ENCODE measurements at places on chromosomes 16 and 17.

GRCh38 chr16:10870137-10870776, 6.7 kb upstream of the CIITA start:
- DNase-seq: no peak

DNA sequence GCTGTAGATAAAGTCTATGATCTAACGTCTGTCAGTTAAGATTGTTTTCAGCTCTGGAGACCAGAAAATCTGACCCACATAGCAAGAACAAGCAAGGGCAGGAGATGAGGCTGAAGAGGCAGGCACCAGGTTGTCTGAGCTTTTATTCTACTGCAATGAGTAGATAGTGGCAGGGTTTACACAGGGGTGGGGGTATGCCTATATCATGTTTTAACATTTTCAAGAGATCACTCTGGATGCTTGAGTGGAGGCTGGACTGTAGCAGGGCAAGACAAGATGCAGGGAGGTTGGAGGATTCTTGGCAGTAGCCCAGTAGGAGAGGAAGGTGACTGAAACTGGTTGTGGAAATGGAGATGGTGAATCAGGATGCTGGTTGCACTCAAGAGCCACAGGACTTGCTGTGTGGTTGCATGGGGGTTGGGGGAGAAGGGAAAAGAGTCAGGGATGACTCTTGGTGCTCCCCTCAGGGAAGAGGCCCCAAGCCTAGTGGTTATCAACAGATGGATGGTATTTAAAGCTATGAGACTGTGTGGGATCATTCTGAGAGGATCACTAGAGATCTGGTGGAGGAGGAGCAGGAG, 143.1 kb upstream of the KCNJ18 start:
- no peak for DNase-seq

DNA sequence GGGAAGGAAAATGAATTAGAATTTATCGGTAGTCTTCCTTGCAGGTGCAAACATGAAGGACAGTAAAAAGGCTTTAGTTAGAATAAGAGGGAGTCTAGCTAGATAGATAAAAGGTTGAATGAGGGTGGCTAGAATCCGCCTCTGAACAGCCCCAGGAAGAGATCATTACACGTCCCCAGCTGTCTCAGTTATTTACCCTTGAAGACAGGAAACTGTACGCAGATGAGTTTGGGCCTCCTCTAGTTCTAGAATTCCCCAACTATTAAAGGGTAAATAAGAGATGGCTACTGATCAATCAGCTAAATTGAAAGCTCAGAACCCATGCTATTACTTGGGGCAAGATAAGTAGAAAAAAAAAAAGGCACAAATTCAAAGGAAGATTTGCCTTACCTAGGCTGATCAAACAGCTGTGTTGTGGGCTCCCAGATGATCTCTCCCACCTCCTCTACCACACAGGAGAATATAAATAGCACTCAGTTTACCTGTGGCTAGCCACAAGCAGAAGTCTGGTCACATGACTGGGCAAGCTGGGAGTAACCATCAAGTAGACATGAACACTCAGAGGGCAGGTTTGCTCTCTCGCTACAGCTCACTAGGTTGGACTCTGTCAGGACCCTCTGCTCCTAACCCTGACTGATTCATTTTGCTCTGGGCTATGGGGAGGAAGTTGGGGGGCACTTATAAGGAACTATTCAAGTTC, 17.0 kb downstream of the FAM117A start:
- DNase-seq: no peak

DNA sequence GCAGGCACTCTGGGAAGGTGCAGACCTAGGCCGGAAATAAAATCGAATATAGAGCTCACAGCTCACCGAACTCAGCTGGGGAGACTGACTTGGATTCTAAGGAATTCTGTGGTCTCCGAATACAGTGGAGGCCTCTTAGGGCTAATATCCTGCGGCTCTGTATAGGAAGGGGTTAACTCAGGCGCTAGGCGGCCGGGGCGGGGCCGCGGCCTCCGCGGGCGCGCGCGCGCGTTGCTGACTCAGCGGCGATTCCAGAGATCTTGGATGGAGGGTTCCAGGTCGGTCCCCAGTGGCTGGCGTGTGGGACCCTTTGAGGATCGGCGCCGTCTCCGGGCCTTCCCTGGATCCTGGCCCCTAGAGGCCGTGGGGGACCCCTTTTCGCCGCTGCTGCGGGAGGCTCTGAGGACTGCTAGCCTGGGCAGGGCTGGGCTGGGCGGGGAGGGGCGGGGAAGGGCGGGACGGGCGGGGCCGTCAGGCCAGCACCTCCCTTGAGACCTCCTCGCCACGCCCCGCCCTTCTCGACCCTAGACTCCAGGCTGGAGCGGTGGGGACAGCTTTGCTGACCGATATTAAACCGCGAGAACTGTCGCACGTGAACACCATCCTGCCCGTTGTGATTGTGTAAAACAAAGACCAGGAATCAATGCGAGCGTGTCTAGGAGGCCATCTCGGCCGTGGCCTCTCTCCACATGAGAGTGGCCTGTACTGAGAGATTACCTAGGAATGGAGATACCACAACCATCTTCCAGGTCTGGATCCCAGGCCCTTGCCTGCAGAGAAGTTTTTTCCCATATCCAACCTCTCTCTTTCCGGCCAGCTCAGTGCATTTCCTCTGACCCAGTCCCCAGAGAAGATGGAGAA, 1.4 kb upstream of the PLEKHH3 start:
- peak; percentile 83 for DNase-seq

GRCh38 chr17:83081684-83082201, 2.3 kb downstream of the METRNL start:
- DNase-seq: peak; percentile 76

DNA sequence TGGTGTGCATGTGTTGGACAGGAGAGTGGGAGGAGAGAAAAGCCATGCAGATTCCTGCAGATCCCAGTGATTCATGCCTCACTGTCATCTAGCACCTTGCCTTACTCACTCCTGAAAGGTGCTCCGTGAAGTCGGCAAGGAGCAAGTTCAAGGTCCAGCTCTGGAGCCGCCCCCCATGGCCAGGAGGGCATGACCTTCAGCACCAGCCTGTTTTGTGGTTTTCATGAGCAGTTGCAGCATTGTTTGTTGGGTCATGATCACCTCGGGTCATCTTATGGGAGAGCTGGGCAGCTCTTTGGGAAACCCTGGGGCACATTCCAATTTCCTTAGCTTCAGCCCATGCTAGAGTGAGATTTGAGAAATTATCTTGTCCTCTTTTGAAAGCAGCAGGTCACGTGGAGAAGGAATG, 137.5 kb upstream of the IRX3 start:
- no peak for DNase-seq

DNA sequence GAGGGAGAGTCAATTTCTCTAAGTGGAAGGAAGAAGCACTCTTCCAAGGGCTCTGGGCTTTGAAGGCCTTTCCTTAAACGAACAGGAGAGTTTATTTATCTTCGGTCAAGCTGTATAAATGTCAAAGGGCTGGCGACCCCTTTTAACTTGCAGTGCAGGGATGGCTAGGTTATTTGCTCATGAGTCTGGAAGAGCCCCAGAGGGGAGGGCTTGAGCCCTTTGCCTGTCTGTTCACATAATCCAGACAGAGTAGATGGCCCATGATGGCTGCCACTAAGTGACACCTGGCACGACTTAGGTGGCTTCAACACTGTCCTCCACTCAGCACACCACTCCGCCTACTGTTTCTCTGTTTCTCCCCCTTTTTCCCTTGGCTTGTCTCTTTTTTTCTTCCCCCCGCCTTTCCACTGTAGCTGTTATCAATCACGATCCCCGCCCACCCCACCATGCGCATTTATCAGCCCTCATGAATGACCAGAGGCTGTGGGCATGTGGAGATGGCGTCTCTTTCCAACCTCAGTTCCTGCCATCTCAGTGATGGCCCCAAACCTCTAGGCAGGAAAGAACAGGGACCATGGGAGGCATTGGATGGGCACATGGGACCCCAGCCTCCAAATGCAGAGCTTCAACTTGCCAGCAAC, 408.7 kb upstream of the TNRC6C start:
- DNase-seq: no peak

- DNase-seq: no peak
Measured at GRCh38 chr16:76222087-76222486, 55.1 kb upstream of the CNTNAP4 start.

- peak; percentile 25 for DNase-seq
Measured at GRCh38 chr16:50198802-50199403, 45.8 kb downstream of the TENT4B start.

DNA sequence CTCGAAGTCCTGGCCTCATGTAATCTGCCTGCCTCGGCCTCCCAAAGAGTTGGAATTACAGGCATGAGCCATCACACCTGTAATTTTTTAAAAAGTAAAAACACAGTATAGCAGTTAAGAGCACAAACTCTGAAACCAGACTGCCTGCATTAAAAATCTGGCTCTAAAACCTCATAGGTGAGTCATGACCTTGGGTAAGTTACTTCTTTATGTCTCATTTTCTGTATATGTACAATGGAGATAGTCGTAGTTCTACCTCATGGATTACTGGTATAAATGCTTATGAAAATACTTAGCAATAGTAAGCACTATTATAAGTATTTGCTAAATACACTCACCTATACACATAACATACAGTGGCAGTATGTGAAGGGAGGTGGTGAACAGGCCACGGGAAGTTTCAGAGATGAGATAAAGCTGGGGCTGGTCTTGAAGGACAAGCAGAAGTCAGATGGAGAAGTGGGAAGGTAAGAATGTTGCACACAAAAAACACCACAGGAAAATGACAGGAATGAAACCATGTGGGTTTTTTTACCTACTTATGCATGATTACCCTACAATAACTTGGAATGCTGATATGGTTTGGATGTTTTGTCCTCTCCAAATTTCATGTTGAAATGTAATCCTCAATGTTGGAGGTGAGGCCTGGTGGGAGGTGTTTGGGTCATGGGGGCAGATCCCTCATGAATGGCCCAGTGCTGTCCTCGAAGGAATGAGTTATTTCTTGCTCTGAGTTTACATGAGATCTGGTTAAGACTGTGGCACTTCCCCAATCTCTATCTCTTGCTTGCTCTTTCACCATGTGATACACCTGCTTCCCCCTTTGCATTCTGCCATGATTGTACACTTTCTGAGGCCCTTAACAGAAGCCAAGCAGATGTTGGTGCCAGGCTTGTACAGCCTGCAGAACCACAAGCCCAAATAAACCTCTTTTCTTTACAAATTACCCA, 33.9 kb downstream of the ZNF652 start:
- DNase-seq: no peak

DNA sequence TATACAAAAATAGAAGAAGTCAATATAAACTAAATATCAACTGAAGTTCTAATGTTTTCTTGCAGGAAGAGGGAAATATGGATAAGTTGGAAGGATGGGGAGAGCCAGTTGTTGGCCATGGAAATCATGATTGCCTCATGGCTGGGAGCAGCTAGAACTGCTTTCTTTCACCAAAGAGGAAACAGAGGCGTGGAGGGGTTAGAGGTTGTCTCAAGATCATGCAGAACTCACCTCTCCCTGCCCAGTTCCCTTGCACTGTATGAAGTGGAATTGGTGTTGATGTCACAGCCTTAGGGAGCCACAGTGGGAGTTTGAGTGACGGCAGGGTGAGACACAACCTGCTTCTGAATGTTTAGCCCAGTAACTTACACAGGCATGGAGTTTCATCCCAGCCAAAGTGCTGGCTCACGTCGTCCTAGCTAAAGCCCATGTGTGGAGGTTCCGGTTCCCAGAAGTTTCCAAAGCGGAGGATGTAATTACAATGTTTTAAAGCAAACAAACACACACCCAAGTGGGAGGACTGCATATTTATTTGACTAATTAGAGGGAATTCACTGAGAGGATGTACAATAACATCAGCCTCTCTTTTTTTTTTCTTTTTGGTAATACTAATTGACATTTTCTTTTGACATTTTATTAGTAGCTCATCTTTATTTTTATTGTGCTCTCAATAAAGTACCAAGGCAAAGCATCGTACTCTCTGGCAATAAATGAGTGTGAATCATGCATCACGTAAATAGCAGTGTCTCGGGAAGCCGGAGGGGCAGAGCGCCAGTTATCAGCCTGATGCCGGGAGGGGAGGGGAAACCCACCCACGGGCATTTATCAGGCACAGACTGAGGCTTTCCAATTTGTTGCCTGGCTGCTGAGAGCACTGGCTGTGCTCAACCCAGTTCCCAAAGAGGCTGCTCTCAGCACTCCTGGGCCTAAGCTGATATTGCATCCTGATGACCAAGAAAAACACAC, 118.7 kb upstream of the CDH5 start:
- no peak for DNase-seq

DNA sequence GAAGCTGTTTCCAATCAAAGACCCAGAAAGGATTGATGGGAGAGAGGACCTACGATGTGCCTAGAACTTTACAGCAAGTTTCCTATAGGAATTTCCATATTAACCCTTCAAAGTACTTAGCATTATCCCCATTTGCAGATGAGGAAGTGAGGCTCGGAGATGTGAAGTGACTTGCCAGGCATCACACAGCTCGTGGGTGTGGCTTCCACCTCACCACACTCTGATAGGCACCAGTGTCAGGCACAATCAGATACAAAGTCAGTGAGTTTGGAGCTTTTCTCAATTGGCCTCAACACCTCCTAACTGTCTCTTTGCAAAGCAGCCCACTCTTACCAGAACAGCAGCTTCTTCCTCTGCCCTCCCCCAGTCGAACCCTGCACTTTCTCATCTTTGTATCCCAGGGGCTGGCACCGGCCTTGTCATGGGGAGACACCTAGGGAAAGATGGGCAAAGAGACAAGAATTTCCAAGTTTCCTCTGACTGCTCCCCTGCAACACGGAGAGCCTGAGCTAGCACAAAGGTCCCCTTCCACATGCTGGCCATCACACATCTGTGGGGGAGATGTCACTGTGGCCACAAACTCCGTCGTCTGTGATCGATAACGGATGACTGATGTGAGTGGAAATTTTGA, 37.4 kb upstream of the CCL1 start:
- DNase-seq: peak; percentile 44

DNA sequence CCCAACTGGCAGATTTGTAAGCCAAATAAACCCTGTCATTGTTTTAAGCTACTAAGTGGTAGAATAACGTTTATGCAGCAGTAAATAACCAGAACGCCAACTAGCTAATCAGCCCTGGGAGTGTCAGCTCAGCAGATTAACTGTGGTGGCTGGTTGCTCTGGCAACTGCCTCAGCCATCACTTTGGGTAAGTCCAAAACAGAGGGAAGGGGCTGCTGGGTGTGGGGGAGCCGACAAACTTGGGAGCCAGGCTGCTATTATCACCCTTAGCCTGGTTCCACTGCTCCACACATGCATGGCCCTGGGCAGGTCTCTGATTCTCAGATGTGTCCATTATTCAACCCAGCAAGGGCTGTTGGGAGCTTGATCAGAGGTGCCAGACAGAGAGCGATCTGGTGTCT, 22.2 kb upstream of the RHOT1 start:
- DNase-seq: no peak

DNA sequence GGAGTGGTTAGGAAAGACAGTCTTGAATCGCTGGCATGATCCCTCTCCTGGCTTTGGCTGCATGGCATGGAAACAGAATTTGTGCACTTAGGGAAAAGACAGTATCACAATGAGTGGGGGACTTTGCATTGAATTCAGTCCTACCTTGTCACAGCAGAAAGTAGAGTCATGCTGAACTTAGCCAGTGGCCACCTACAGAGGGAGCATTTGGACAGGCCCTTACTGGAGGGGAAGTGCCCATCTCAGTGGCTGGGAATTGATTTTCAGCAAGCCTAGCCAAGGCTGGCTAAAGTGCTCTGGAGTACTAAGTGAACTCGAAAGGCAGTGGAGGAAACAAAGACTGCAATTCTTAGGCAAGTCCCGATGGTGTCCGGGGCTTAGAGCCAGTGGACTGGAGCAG, 364.3 kb upstream of the TOM1L1 start:
- no peak for DNase-seq
